ENCODE measurements at places on chromosomes 1 and 21.

- no peak for DNase-seq
These were observed 49.6 kb upstream of the DAB1 start for GRCh38 chr1:57473448-57473847.

- DNase-seq: no peak
These were observed 21.0 kb upstream of the DLGAP3 start for GRCh38 chr1:34950428-34950827.

DNA sequence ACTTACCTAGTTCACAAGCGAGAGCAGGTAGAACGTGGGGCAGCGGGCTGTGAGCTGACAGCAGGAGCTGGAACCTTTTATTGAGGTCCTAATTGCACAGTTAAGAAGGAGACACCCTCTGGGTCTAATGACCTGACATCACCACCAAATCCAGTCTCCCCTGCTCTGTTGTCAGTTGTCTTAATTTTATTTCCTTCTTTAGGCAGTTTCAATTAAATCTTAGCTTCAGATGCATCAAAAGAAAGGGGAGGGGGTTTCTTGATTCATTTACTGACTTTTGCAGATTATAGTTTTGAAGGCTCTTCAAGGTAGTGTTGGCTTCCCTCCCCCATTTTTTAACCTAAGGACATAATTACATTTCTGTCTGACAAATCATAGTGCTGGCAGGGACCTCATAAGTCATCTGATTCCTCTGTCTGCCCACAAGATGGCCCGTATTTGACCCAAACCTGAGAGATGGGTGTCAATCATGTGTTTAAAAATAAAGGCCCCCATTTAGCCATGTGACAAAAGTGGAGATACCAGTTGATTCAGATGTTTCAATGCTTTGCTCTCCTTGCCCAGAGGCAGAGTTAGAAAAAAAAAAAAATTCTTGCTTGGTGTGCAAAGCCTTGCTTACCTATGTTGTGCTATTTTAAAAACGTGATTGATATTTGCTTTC, at the start of gene TCHHL1:
Gene TCHHL1, minus strand, starts transcription at position 51 of the 661 bp plus-strand sequence. CDS start 921 bp downstream, outside the sequence.
- no peak for DNase-seq

GRCh38 chr1:11358984-11359383, 86.0 kb downstream of the UBIAD1 start:
- DNase-seq: no peak

GRCh38 chr1:201481004-201481380, 12.0 kb upstream of the PHLDA3 start:
- DNase-seq: no peak

- DNase-seq: no peak
These were observed 58.4 kb downstream of the NFIA start for GRCh38 chr1:61140778-61141177.

DNA sequence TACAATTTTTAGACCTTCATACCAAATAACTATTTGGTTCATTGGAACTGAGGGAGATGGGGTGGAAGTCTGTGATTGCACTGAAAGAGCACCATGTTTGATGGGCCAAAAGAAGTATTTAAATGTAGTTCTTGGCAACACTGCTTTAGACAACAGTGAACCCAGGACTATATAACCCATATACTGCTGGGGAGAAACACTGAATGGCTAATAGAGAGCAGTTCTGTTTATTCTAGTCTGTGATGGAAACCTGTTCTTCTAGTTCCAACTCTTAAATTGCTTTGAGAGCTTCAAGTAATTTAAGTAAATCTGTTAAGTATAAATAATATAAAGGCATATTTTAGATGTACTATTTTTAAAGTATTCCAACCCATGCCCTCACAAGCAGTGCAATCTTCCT, 96.3 kb downstream of the NIBAN1 start:
- DNase-seq: no peak

DNA sequence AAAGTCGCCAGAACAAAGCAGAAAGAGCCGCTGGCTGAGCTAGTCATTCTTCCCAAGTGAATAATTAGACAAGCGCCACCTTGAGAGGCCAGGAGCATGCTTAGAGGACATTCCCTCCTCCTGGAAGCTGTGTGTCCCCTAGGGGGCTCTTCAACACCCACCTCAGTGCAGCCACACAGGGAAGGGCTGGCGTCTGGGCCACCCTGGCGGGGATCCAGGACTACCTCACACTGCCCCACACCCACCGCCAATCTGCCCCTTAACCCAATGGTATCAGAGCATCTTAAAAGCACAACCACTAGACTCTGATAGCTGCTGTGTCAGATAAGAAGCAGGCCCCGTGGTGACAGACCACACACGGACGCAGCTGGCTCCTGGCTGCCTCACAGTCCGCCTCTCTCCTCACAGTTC, 24.9 kb downstream of the SETD4 start:
- DNase-seq: peak; percentile 55

DNA sequence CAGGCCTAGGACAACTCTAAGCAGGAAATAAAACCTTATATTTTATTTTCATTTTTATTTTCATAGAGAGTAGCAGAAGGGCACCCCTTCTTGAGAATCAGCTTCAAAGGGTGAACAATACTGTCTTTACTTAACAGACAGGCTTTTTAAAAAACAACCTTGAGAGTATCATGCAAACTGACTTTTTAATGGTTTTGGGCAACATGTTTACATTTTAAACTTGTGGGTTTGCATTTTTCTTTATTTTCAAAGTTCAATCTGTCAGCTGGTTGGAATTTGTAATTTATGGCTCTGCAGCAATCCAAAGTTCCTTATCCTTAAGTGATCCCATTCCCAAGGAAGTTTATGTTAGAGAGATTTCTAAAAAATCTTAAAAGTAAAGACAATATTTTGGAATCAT, 392.3 kb upstream of the ADAMTS5 start:
- no peak for DNase-seq

DNA sequence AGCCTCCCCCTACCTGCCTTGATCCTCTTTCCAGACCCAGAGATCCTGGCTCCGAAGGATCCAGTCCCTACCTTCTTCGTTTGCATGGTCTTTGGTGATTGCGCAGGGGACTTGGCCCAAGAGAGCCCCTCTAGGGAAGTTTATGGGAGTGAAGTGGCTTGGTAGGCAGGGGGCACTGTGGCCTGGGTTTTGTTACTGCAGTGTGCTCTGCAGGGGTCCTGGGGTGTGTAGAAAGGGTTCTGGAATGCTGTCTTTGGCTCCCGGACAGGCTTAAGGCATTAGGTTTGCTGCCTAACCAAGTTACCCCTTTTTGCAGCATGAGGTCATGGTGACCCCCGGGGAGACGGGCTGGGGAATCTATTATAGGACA, 3.8 kb downstream of the ATP8B2 start:
- DNase-seq: no peak

GRCh38 chr1:14866911-14867612, 268.6 kb downstream of the KAZN start:
- no peak for DNase-seq

GRCh38 chr1:69992594-69992993, 212.8 kb downstream of the LRRC40 start:
- no peak for DNase-seq

DNA sequence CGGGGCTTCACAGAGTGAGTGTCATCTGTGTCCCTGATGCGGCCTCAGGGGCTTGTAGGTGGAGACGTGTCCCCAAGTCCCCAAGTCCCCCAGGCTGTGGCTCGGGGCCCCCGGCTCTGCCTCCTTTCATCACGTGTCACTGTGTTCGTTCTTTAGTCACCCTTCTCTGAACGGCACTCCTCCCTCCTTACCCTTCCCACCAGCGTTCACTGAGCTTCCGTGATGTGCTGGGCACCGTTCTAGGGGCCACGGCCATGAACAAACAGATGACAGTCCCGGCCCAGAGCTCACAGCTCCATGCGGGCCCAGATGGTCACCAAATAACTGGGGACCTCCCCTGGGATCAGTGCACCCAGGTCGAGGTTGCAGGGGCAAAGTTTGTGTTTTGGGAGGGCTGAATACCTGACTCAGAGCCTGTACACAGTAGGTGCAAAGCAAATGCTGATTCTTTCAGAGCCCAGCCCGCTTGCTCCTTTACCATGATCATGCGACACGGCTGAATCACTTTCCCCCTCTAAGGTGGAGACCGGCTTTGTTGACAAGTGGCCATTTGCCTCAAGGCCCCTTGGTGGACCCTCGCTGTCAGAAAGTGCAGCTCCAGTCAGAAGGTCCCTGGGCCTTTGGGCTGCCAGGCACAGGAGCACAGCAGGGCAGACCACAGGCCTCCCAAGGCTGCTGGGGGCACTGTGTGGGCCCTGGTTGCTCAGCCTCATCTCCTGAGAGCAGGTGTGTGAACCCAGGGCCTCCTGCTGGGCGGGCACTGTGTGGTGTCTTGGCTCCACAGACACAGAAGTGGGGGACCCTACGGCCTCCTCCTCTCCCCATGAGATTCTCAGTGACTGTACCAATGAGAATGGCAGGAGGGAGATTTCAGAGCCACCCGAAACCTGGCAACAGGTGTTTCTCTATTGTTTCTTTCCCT, 592.5 kb downstream of the PTPRU start:
- DNase-seq: no peak

DNA sequence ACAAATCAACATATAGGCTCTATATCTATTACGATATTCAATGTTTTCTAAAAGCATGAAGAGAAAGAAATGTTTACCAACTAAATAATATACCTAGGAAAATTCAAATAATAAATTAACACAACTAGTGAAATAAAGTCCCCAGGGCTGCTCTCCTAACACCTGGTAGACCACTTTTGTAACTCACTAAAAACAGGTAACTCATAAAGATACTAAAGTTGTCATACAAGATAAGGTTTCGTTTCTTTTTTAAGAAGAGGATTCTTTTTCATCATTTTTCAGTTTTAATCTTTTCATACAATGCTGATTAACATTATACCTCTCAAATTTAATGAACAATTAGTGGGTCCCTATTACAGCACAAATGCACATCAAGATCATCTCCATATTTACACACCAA, 99.0 kb downstream of the ZZZ3 start:
- no peak for DNase-seq

GRCh38 chr21:32315511-32316281, 17.0 kb downstream of the MRAP start:
- no peak for DNase-seq

- no peak for DNase-seq
These were observed 21.4 kb downstream of the AIM2 start for GRCh38 chr1:159055181-159055641.

DNA sequence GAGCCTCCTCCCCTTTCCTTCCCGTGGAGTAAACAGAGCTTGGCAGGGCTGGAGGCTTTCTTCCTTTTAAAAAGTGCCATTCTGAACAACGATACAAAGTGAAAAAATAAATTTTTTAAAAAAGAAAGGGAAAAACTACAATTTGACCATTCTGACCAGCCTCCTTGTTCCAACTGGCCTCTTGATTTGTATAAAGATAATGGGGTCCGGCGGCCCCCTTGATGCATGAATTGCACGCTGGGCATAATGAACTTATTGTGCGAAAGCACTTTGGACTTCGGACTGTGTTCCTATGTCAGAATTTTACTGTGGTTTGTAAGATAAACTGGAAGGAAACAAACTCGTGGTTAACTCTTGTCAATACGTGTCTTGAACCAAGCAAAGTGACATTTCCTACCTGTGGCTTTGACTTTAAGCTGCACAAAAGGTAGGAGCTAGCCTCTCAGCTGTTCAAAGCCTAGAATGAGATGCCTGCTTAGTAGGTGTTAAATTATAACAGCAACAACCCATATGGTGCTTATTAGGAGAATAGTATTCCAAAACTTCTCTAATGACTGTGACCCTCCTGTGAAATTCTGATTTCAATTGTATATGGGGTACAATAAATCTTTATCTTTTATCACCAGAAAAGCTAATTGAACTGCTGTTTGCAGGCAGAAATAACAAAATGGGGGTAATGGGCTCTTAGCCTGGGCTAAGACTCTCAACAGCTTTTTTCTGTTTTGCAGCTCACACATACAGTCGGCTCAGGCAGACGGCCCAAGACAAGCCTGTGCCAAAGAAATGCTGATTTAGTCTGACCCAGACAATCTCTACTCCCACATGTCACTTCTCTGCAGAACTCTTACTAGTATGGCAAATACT, 9.3 kb downstream of the IRF2BP2 start:
- DNase-seq: no peak

DNA sequence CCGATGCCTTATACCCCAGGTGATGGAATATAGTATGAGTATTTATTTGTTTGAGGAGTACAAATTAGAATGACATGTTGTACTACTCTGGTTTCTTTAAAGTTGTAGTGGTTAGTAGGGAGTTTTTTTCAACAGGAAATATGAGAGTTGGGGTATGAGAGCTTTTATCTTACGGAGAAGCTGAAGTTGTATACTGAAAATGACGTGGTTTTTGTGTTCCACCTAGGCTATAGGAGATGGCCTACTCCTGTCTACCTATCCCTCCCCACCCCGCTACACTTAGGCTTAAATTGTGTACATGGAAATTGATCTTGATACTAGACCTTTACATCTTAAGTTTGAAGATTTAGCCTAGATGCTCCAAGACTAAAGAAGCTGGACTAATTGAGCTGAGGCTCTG, 6.8 kb upstream of the HAX1 start:
- DNase-seq: no peak

GRCh38 chr1:203291201-203292096, 13.9 kb upstream of the BTG2 start:
- peak; percentile 46 for DNase-seq

DNA sequence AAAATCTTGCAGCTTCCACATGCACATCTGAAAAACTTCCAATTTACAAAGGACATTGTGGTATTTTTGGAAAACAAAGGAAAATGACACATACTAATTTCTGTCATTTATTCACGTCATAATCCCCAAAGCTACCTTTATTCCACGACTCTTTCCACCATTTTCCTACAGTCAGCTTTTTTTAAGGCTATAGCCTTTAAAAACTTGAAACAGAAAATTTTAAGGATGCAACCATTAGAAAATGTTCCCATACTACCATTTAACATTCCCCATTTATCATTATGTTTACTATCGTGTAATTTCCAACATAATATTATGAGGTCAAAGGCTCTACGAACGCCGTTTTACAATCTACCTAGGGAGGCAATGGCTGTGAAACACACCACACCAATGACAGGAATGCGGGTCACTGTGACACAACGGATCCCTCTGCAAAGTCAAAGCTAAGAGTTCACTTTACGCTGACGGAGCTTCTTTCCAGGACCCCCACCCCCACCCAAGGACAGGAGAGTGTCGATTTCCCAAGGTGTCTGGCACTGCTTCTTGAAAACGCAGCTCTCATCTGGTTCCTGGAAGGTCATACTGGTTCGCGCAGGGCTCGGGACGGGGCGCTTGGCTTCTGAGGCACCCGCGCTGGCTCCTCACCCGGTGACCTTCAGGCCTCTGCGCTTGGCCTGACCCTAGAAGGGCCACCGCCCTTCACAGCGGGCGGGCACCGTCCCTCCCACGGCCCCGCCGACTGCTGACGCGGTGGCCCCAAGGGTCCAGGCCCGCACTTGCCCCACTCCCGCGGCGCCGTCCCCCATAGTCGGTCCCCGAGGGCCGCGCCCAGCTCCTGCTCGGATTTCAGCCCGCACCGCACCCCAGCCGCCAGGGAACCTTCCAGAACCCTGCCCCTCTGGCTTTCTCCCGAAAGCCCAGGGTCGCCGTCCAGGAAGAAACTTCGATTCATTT, 50.5 kb upstream of the ATF3 start:
- no peak for DNase-seq

Measured in Caki2 (cell line).